ENCODE measurements at places on chromosomes 1 and 21. TPM values are rescaled to one million over a fixed set of nuclear protein-coding genes. Genes with fewer than 3 reads are reported as not detected.

- H3K27me3 ChIP-seq = peaks cover 14% of the 10 kb centered on the region
- DNase-seq = no peak
- no peaks in the 10 kb centered on the region for H3K4me1 ChIP-seq
- no peak overlapping the region for H3K4me3 ChIP-seq
- H3K36me3 ChIP-seq = no peaks in the 10 kb centered on the region
Observed at GRCh38 chr1:154883919-154884868, 14.1 kb upstream of the KCNN3 start.

- DNase-seq = no peak
- no peak overlapping the region for H3K27ac ChIP-seq
- H3K36me3 ChIP-seq = no peaks in the 10 kb centered on the region
- H3K4me3 ChIP-seq = no peak overlapping the region
- H3K4me1 ChIP-seq = no peaks in the 10 kb centered on the region
- no peaks in the 10 kb centered on the region for H3K27me3 ChIP-seq
Observed at GRCh38 chr1:82197606-82198005, 396.9 kb downstream of the ADGRL2 start.

GRCh38 chr1:14706631-14707030 is 108.1 kb downstream of the KAZN start:
- no peak for DNase-seq
- no peak overlapping the region for H3K27ac ChIP-seq
- peaks cover 9% of the 10 kb centered on the region for H3K27me3 ChIP-seq
- no peaks in the 10 kb centered on the region for H3K36me3 ChIP-seq
- H3K4me3 ChIP-seq = no peak overlapping the region

DNA sequence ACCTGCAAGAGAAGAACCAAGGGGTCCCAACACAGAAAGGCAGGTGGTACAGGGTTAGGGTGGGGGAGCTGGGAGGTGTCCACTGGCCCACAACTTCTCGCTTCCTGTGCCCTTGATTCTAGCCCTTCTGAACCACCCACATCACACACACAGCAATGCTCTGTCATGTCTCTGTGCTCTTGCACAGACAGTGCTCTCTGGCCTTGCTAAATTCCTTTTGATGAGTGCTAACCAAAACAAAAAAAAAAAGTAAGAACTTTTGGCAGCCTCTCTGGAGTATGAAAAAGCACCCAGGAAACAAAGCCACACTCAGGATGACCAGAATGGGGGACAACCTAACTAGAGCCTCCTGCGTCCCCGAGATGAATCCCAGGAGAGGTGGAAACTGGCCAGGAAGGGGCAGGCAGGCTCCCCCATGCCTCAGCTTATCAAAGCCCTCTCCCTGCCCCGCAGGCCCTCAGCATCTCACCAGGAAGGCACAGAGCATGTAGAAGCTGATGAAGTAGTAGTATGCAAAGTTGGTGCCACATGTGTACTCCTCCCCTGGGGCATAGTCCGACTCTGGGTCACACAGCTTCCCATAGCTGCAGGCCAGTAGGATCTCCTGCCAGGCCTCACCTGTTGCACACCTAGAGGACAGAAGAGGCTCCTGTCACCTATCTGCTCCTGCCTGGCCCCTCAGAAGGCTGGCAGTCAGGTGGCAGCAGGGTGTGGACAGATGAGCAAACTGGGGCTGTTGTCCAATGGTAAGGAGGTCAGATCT is 27.2 kb upstream of the KIF21B start:
- no peak overlapping the region for H3K4me3 ChIP-seq
- H3K4me1 ChIP-seq = peaks cover 5% of the 10 kb centered on the region
- no peak for DNase-seq
- peaks cover 27% of the 10 kb centered on the region for H3K27me3 ChIP-seq
- H3K36me3 ChIP-seq = no peaks in the 10 kb centered on the region

DNA sequence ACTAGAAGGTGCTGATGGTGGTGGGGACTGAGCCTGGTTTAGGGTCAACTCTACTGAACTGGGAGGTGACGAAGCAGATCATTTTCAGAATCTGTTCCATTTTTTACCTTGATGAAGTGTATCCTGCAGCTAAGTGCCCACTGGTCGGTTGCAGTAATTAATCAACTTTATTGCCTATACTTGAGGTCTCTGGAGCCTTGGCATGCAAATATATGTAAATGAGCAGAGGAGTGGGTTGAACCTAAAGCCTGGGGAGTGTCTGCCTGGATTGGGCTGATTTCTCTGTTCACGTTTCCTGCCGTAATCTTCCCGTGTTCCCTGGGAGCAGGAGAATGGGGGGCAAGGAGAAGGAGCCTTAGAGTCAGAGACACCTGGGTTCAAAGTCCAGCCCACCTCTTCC is 286.8 kb downstream of the PTPRU start:
- no peak overlapping the region for H3K4me3 ChIP-seq
- DNase-seq = no peak

- DNase-seq = no peak
- H3K27ac ChIP-seq = no peak overlapping the region
- no peaks in the 10 kb centered on the region for H3K4me1 ChIP-seq
- H3K27me3 ChIP-seq = no peaks in the 10 kb centered on the region
- H3K36me3 ChIP-seq = peaks cover 4% of the 10 kb centered on the region
- no peak overlapping the region for H3K4me3 ChIP-seq
Observed at GRCh38 chr1:45843474-45843905, 40.1 kb downstream of the MAST2 start.

- H3K4me1 ChIP-seq = 0 out of 2 replicates have a peak, but pooled peaks cover 4% of the 10 kb centered on the region
- peaks cover 15% of the 10 kb centered on the region for H3K27me3 ChIP-seq
- no peaks in the 10 kb centered on the region for H3K36me3 ChIP-seq
- H3K27ac ChIP-seq = no peak overlapping the region
Observed at GRCh38 chr1:17306407-17306806, 1.6 kb upstream of the PADI4 start.

GRCh38 chr1:86416343-86416742 is 7.6 kb upstream of the CLCA2 start:
- no peak for DNase-seq
- H3K27ac ChIP-seq = no peak overlapping the region
- H3K4me1 ChIP-seq = no peaks in the 10 kb centered on the region
- H3K27me3 ChIP-seq = no peaks in the 10 kb centered on the region

DNA sequence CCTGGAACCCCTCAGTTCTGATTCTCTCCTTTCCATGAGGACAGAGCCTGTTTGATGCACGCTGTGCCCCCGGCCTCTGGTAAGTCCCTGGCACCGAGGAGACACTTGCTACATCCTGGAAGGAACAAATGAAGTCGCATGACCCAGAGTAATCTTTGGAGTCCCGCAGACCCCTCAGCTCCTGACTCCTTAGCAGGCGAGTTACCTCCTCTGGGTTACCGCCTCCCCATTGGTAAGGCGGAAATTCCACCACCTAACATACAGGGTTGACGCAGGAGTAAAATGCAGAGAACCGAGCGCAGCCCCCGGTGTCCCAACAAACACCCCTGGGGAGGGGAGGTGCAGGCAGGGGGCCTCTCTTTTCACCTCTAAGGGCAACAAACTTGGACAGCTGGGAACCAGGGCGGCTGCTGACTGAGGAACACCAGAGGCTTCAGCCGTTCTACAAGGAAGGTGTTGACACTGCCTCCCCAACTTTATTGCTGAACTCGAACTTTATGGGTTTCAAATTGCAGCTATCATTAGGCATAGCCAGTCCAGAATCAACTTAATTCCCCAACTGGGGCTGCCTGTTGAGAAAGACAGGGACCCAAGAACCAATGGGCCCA is 115.3 kb upstream of the IFFO2 start:
- H3K36me3 ChIP-seq = peaks cover 38% of the 10 kb centered on the region
- no peak overlapping the region for H3K27ac ChIP-seq
- H3K27me3 ChIP-seq = no peaks in the 10 kb centered on the region
- H3K4me3 ChIP-seq = no peak overlapping the region
- DNase-seq = no peak
- no peaks in the 10 kb centered on the region for H3K4me1 ChIP-seq

DNA sequence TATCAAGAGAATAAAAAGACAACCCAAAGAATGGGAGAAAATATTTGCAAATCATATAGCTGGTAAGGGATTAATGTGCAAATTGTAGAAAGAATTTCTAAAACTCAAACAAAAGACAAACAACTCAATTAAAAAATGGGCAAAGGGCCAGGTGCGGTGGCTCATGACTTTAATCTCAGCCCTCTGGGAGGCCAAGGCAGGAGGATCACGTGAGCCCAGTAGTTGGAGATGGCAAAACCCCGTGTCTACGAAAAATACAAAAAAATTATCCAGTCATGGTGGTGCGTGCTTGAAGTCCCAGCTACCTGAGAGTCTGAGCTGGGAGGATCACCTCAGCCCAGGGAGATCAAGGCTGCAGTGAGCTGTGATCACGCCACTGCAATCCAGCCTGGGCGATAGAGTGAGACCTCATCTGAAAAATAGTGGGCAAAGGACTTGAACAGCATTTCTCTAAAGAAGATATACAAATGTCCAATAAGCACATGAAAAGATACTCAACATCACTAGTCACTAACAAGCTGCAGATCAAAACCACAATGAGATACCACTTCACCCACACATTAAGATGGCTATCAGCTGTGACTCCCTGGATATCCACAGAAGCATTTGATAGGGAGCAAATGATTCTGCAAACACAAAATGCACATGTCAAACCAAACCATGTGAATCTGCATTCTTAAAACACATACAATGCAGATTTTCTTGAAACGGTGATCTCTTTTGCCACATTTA is 20.9 kb downstream of the SLC30A1 start:
- no peaks in the 10 kb centered on the region for H3K36me3 ChIP-seq
- H3K4me1 ChIP-seq = no peaks in the 10 kb centered on the region
- H3K4me3 ChIP-seq = no peak overlapping the region
- no peak overlapping the region for H3K27ac ChIP-seq
- no peak for DNase-seq

DNA sequence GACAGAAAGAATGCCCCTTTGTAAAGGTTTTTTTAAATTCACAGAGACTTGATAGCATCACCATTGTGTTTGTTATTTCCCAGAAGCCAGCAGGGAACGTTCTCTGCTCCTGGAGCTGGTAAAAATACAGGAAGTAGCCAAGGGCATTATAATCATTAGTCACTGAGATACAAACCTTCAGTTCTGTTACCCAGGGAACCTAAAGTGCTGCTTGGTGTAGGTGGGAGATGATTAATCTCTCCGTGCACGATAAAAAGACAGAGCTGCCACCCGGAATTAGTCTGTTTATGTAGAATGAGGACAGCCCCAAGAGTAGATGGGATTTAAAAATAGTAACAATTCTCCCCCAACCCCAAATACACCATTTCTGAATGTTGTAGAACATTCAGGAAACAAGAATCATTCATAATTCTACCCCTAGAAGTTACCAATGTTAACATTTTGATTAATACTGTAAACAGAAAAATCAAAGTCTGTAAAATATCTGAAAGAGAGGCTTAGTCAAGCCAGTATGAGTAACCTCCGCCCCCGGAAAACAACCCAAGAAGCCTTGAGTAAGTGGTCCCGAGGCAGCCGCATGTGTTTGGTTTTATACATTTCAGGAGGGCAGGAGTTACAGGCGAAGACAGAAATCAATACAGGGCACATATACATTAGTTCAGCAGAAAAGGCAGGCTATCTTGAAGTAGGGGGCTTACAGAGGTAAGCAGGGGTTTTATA is 45.3 kb upstream of the CTBS start:
- DNase-seq = no peak
- H3K4me3 ChIP-seq = peak overlapping the region; percentile 56
- H3K27ac ChIP-seq = no peak overlapping the region
- no peaks in the 10 kb centered on the region for H3K36me3 ChIP-seq
- H3K4me1 ChIP-seq = no peaks in the 10 kb centered on the region
- no peaks in the 10 kb centered on the region for H3K27me3 ChIP-seq

- H3K36me3 ChIP-seq = peaks cover 11% of the 10 kb centered on the region
- H3K4me3 ChIP-seq = no peak overlapping the region
- no peak overlapping the region for H3K27ac ChIP-seq
Observed at GRCh38 chr1:70290218-70290617, 64.3 kb downstream of the ANKRD13C start.

DNA sequence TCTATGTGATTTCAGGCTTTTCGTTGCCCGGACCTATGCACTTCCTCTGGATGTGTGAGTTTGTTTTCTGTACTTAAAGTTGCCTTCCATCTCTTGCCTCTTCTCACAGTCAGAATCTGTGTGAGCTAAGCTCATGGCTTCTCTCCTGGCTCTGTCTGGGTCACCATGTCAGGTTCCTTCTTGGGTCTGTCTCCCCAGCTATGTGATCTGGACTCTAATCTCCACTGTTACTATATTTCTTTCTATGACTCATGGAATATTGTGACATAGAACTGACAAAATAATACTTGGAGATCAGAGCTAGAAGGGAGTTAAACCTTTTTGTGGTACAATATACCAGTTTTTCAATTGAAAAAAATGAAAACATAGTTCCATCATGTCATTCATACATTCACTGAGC is 172.7 kb upstream of the FGGY start:
- no peak overlapping the region for H3K4me3 ChIP-seq
- DNase-seq = no peak

DNA sequence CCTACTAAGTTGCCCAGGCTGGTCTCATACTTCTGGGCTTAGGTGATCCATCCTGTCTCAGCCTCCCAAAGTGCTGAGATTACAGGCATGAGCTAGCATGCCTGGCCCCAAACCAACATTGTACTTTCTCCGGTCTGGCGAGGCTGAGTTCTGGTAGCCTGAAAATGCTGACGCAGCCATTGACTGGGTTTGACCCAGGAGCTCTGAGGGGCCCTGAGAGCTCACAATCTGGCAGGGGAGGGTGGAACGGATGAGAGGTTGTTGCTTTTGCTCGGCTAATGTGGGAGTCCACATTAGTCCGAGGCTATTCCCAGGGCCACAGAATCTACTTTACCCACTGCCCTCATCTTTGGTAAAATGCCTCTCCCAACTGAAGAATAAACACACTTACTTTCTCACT is 35.1 kb upstream of the PARP1 start:
- H3K4me1 ChIP-seq = no peaks in the 10 kb centered on the region
- H3K27me3 ChIP-seq = 0 out of 2 replicates have a peak, but pooled peaks cover 3% of the 10 kb centered on the region
- no peak overlapping the region for H3K27ac ChIP-seq
- no peaks in the 10 kb centered on the region for H3K36me3 ChIP-seq
- no peak overlapping the region for H3K4me3 ChIP-seq

CFAP126 gene
- not detected for total RNA-seq

PCP4L1 gene
- not detected for total RNA-seq

SH2D5 gene
- total RNA-seq = 10.7 TPM

TMEM52 gene
- 0.61 TPM for total RNA-seq

RNASEL gene
- 1.5 TPM for total RNA-seq

CNIH4 gene
- 87.5 TPM for total RNA-seq

BTBD19 gene
- 1.4 TPM for total RNA-seq
